EL (cell line): ENCODE measurements at places on chromosomes 3 and 15.

GRCh38 chr3:85483986-85484385 is 525.2 kb downstream of the CADM2 start:
- no peak for DNase-seq

GRCh38 chr3:50297384-50297775 is 1.8 kb downstream of the HYAL3 start:
- no peak for DNase-seq

- no peak for DNase-seq
These were observed 8.0 kb downstream of the FBLN2 start for GRCh38 chr3:13556917-13557316.

DNA sequence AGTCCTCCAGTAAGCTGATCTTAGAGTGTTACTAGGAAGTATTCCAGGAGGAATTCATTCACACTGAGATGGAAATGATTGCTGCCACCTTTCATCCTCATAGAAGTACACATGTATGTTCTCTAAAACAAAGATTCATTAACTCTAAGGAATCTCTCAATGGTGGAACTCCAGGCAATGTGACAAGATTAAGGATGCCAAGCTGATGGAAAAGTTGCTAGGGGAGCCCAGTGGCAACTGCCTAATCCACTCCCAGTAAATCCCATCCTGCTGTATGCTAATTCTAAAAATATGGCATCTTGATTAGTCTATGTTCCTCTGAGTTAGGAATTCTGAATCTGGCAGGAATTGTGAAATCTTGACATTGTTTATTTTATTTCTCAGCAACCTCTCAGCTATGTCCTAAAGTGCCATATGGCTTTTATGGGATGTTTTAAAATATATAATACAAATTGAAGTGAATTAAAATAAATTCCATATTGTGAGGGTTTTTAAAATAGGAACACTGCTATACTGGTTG is 210.0 kb upstream of the TRIM42 start:
- no peak for DNase-seq

DNA sequence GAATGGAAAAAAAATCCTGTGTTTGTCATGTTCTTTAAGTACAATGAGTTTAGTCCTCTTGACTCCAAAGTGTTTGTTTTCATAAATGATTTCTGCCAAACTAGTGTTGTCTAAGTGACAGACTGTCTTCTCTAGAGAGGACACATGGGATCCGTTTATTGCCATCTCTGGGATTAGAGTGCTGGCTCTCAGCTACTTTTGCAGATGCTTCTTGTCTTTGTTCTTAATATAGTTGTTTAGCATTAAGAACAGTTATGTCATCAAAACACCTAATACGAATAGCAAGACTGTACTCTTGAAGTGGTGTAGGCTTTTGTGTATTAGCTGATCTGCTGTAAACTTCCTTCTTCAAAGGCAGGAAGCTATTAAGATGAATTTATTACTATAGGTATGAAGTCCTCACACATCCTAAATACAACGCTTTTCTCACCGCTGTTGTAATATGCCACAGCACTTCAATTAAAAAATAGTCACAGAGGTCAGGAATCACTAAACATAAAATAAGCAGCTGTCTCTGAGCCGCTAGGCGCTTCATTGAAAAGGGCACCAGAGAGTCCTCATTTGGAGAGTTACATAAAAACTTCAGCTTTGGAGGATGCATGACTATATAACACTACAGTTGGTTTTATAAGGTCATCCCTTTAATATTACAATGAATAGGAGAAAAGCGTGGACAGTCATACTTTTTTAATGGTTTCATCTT is 128.3 kb upstream of the ZNF385D start:
- DNase-seq = no peak

- no peak for DNase-seq
These were observed 113.7 kb upstream of the RPL32 start for GRCh38 chr3:12954891-12955650.

- no peak for DNase-seq
These were observed 513.6 kb upstream of the KCNMB2 start for GRCh38 chr3:178022599-178022998.

- peak; percentile 62 for DNase-seq
These were observed 762.8 kb upstream of the NR2F2 start for GRCh38 chr15:95567686-95568085.

DNA sequence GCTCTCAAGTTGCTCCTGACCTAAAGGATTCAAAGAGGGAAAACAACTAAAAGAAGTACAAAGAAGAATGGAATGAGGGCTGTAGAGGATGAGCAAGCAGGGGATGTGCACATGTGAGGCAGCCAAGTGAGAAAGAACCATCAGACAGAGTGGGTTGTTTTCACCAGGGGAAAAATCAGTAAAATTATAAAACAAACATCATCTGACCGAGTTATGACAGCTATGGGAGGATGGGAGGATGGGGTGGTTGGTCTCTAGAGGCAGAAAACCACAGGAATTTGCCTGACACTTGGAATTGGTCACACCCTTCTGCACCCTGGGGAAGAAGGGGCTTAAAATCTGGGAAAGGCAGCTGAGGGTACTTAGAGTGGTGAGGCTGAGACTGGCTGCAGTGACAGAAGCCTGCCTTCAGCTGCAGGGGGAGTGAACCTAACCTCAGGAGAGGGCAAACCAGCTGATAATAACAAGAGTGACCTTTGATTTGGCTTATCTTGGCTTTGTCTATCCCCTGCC is 10.1 kb downstream of the ARHGAP31 start:
- peak; percentile 89 for DNase-seq

DNA sequence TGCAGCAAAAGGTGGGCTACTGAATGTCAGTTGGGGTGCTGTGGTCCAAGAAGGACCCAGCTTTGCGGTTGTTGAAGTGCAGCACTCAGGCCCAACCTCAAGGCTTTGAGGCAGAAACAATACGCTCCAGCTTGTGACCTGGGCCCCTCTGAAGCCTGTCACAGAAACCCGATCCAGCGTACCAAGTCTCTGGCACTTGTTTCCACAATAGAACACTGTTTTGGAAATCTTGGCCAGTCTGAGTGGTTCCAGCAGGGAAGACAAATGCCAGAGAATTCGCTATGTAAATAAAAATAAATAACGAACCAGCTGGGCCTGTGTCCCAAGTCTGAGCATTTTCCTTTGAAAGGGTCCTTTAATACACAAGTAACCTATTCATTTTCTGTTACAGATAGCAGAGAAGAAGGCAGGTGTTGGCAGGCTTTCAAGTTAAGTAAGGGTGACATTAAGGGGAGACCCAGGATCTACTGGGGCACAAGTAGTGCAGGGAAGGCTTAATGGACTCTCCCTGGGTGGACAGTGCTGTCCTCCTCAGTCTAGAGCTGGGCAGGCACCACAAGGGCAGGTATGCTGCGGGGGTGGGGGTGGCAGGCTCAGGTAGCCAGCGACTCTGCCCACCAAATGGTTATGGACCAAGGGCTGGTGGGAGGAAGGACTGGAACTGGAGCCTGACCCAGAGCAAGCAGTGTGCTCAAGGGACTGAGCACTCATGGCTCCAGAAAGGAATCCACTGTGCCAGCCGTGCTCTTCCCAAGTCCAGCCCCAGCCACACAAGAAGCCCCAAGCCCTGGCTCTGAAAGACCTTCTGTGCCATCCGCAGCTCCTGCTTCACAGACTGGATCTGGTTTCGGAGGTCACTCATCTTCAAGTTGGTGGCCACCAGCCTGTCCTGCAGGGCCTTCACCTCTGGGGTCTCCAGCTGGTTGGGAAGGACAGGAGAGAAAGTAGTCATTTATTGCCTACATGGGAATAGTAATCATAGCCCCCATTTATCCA is 26.3 kb downstream of the CCDC13 start:
- DNase-seq = no peak

DNA sequence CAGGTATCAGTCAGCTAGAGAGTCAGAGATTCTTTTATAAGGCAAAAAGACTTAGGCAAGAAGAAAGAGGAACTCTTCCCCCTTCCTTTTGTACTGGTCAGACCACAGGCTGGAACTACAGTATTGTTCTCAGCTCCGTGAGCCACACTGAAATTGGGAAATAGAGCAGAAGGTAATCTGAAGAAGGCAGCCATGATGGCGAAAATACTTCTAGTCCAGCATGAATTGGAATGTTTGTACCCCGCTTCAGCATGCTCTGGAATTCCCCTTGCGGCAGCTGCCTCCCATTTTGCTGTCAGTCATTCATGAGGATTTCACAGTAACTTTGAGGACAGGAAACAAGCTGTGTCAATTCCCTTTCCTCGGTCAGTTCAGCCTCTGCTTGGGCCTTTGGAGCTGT is 96.2 kb downstream of the CORO2B start:
- DNase-seq = no peak

DNA sequence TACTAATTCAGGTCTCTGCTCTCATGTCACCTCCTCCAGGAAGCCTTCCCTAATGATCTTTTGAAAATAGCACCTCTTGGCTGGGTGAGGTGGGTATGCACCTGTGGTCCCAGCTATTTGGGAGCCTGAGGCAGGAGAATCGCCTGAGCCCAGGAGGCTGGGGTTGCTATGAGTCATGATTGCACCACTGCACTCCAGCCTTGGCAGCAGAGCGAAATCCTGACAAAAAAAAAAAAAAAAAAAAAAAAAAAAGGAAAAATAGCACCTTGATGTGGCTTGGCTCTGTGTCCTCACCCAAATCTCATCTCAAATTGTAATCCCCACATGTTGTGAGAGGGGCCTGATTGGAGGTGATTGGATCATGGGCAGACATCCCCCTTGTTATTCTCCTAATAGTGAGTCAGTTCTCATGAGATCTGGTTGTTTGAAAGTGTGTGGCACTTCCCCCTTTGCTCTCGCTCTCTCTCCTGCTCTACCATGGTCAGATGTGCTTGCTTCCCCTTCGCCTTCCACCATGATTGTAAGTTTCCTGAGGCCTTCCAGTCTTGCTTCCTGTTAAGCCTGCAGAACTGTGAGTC is 11.2 kb upstream of the RNU6-1 start:
- peak; percentile 51 for DNase-seq

GRCh38 chr3:158379517-158379916 is 191.5 kb upstream of the MLF1 start:
- DNase-seq = no peak

DNA sequence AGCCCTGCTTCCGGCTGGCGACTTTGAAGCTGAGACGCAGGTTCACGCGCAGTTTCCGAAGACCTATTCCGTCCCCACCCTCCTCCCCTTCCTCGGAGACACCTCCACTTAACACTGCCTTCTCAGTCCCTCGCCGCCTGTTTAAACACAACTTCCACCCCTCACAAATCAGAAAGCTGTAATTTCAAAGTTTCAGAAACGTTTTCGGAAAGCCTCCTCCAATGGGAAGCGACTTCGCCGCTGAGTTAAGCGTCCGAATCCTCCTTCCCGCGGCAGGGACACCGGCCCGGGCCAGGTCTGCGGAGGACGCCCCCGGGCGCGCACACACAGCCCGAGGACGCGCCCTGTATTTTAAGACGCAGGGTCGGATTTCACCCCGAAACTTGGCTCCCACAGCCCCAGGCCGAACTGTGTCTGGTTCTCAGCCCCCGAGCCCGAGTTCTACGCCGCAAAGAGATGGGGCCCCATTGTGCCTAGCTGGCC is 559 bp upstream of the LRRN1 start:
- DNase-seq = no peak

DNA sequence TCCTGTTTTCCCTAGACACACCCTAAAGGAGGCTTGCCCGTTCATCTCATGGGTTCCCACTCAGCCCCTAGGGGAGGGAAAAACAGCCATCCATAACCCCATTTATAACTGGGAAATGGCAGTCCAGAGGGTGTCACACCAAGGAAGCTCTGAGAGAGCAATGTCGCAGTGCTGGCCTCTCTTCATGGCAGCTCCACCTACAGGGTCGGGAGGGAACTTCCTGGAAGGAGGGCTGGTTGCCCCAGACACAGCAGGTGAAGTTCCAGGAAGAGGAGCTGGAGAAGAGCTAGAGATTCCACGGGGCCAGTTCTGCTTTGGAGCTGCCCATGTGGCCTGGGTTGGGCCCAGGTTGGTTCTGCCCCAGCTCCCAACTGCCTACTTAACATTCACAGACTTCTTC is 22.3 kb upstream of the LINGO1 start:
- peak; percentile 8 for DNase-seq

DNA sequence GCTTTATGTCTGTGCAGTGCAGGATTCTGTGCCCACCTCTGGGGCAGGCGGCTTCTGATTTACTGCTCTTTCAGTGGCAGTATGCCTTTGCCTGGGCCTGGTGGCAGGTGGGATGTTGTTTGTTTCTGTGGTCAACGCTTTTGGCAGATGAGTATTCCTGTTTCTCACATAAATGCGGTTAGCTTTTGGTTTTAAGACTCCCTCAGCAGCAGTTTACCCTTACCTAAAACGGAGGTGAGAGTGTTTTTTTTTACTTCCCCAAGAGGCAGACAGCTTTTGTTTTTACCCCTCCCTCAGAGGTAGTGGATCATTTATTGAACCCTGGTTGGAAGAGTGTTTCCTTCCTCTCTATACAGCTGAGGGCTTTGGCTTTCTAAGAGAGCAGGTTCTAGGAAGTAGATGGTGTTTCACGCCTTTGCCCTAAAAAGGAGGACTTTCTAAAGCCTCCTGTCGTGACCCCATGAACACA is 134.1 kb upstream of the PLSCR5 start:
- DNase-seq = no peak

DNA sequence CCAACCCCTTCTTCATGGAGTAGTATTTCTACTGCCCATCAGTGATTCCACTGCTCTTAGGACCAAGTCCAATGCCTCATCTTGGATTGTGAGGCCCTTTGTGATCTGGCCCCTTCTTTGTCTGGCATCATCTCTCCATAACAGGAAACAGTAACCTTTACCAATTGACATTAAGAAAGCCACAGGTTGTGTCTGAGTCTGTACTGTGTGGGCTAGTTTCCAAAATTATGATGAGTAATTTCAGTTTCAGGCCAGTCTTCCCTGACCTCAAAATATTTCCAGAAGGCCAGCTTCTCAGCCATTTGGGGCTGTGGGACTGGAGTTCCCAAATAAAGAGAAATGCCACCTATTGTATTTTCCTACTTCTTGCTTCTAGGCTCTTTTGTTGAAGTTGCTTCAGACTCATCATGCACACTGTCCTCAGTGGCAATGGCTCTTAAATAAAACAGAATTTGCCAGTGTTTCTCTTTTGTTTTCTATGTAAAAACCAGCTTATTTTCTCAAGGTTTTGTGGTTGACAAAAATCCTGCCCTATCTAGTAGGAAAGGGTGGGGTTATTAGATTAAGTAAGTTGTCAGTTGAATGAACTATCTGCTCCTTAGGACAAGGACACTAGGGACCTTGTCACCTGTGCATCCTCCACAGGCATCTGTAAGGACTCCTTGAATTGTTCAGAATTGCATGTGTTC is 47.0 kb upstream of the ACKR4 start:
- DNase-seq = peak; percentile 78

- peak; percentile 62 for DNase-seq
These were observed 71.2 kb downstream of the OTOL1 start for GRCh38 chr3:161567577-161568361.

DNA sequence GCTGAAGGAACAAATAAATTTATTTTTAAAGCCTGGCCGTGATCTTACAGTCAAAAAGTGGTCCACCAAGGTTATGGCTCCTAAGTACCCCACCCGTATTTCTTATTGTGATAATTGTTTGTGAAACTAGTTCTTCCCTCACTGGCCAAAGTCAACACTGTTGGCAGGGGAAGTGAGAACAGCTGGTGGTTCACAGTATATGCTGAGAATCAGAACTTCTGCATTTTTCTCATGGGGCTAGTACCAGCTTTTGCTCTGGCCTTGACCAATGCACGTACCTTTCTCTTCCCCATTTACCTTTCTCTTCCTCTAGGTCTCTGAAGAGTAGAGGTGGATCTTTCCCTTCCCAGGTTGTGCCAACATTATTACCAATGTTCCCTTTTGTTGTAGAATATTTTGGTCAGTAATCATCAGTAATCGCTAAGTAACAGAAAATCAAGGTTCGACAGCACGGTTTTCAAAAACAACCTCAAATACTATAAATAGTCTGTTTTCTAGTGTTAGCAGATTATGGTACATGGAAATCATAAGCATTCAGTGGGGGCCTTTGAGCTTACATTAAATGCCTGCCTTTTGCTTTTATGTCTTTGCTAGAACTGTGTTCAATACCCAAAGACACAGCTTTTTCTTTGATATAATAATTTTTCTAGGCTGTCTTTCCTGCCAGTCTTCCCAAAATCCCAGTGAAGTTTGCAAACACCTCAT is 268.0 kb downstream of the LPP start:
- DNase-seq = no peak
